ENCODE measurements at places on chromosomes 5 and 9.

- DNase-seq, result no peak
Observed at GRCh38 chr9:120306561-120306960, 273.4 kb downstream of the CDK5RAP2 start.

GRCh38 chr5:84535281-84535680 is 150.6 kb upstream of the EDIL3 start:
- no peak for DNase-seq

- no peak for DNase-seq
Observed at GRCh38 chr9:127519301-127520166, 68.2 kb downstream of the LRSAM1 start.

- DNase-seq, result no peak
Observed at GRCh38 chr9:8014997-8015682, 215.6 kb upstream of the DMAC1 start.

Data from effector memory CD4-positive, alpha-beta T cell (primary cell).